ENCODE measurements at places on chromosomes 11 and 22.

GRCh38 chr11:77547863-77548551 is 41.7 kb upstream of the AQP11 start:
- peak; percentile 47 for DNase-seq

- no peak for DNase-seq
Measured at GRCh38 chr11:7910286-7910788, 20.7 kb downstream of the OR10A6 start.

DNA sequence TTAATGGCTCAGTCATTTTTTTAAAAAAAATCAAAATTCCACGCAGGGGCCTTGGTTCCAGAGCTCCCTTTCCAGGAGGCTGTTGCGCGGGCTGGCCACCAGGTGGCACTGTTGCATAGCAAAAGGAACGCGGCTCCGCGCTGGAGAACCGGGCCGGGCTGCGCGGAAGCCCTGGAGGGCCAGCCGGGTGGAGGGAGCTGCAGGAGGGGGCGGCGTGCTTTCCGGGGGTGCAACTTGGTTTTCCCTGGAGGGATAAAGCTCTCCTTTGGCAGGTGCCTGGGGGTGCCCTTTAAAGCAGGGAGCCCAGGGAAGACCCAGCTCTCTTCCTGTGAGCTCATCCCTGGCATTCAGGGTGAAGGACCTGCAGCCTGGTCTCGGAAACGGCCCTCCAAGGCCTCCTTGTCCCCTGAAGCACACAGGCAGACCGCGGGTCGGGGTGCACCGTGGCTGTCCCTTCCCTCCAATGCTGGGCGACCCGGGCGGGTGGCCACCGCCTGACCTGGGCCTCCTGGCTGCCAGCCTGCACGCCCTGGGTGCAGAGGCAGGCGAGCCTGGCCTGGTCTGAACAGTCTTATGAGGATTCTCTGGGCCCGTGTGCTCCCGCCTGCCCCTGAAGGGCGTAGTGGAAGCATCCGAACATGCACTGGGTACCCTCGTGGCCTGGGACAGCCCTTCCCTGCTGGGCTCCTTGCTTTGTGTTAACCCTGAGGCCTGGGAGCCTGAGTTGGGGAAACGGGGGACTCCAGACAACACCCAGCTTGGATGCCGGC is 23.4 kb downstream of the KRTAP5-5 start:
- DNase-seq, result peak; percentile 71

- no peak for DNase-seq
Measured at GRCh38 chr11:95248666-95249467, 17.9 kb upstream of the SESN3 start.

Measured in activated CD4-positive, alpha-beta T cell treated with anti-CD3 and anti-CD28 coated beads, Interleukin-2, amount 50 U/mL, for 16 hours (primary cell).